Dermis microvascular lymphatic vessel endothelial cell (primary cell): ENCODE measurements at places on chromosomes 5 and 9. TPM values are rescaled to one million over a fixed set of nuclear protein-coding genes. Genes with fewer than 3 reads are reported as not detected.
A peak's percentile ranks its signal among the peaks of the same experiment; 100 is the strongest.

Gene ADAMTS12
- total RNA-seq, result 1.2 and 5.2 TPM in 2 replicates

GRCh38 chr5:72179816-72180440 lies 72.7 kb downstream of the MAP1B start:
- DNase-seq, result peak; percentile 27

Gene TAS2R1
- total RNA-seq, result not detected in 2 replicates

- no peak for DNase-seq
Observed at GRCh38 chr9:116733010-116733641, 46.0 kb downstream of the TRIM32 start.

GRCh38 chr9:3074247-3074646 lies 230.4 kb upstream of the PUM3 start:
- DNase-seq, result no peak

Gene GMCL2
- not detected in 2 replicates for total RNA-seq

GRCh38 chr5:9596824-9597223 lies 33.3 kb downstream of the TAS2R1 start:
- no peak for DNase-seq

- DNase-seq, result no peak
Observed at GRCh38 chr5:39555788-39556187, 131.0 kb upstream of the DAB2 start.

Gene SETX
- 57.0 and 76.0 TPM in 2 replicates for total RNA-seq
